Progenitor cell of endocrine pancreas (in vitro differentiated cells): ENCODE measurements at places on chromosomes 13 and 19.

DNA sequence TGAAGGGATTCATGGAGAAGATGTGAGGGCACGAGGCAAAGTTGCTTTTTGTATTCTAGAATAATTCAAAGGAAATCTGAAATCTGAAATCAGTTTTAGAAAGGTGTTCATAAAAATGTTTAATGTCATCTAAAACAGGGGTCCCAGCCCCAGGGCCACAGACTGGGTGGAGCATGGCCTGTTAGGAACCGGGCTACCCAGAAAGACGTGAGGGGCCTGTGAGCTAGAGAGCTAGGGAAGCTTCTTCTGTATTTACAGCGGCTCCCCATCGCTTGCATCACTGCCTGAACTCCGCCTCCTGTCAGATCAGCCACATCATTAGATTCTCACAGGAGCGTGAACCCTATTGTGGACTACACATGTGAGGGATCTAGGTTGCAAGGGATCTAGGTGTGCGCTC lies 151.2 kb downstream of the USP12 start:
- DNase-seq = no peak

DNA sequence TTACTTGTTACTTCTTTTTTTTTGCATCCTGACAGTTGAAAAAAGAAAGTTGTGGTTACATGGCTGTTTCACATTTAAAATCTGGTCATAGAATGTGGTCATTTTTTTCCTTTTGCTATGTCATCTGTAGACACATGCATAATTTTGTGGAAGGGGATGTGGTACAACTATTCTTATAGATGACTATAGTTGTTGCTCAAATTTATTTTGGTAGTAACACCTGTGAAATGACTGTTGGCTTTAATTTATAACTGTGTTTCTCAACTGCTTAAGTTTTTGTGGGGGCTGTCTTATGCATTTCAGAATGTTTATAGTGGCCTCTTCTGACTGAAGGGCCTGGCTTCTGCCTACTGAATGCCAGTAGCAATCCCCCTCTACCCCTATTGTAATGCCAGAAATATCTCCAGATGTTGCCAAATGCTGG lies 130.5 kb downstream of the PAN3 start:
- DNase-seq = no peak

DNA sequence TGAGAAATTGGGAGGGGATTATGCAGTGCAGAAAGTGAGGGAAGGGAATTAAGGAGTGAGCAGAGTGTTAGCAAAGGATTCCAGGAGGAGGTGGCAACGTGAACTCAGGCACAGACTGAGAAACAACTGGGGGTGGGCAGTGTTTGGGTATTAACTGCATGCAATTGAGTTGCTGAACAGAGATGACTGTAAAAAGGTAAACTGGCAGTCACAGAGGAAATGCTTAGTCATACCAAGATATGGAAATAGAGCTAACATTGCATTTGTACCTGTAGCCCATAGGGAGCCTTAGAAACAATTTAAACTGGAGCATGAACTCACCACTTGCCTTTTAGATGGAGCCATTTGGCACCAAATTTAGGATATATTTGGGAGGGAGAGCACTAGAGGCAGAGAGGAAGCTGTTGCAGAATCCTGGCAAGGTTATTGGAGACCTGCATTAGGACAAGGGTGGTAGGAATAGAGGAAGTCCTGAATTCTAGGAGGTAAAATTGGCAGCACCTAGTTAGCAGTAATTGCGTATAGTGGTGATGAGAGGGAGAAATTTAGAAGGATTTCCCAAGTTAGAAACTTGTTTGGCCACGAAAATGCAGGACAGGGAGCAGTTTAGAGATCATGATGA lies 100.6 kb upstream of the FRY start:
- no peak for DNase-seq

- DNase-seq = peak; percentile 2
These were observed 343.1 kb downstream of the TEX29 start for GRCh38 chr13:111663505-111663904.

DNA sequence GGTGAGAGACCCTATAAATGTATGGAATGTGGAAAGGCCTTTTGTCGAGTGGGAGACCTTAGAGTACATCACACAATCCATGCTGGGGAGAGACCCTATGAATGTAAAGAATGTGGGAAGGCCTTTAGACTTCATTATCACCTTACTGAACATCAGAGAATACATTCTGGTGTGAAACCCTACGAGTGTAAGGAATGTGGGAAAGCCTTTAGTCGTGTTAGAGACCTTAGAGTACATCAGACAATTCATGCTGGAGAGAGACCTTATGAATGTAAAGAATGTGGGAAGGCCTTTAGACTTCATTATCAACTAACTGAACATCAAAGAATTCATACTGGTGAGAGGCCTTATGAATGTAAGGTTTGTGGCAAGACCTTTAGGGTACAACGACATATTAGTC lies 17.1 kb downstream of the ZNF546 start:
- no peak for DNase-seq
